ENCODE measurements at places on chromosomes 3 and 15.

- no peak for DNase-seq
Measured at GRCh38 chr3:188584958-188585689, 431.2 kb downstream of the LPP start.

GRCh38 chr3:132368962-132369361 is 48.3 kb upstream of the DNAJC13 start:
- DNase-seq: no peak

DNA sequence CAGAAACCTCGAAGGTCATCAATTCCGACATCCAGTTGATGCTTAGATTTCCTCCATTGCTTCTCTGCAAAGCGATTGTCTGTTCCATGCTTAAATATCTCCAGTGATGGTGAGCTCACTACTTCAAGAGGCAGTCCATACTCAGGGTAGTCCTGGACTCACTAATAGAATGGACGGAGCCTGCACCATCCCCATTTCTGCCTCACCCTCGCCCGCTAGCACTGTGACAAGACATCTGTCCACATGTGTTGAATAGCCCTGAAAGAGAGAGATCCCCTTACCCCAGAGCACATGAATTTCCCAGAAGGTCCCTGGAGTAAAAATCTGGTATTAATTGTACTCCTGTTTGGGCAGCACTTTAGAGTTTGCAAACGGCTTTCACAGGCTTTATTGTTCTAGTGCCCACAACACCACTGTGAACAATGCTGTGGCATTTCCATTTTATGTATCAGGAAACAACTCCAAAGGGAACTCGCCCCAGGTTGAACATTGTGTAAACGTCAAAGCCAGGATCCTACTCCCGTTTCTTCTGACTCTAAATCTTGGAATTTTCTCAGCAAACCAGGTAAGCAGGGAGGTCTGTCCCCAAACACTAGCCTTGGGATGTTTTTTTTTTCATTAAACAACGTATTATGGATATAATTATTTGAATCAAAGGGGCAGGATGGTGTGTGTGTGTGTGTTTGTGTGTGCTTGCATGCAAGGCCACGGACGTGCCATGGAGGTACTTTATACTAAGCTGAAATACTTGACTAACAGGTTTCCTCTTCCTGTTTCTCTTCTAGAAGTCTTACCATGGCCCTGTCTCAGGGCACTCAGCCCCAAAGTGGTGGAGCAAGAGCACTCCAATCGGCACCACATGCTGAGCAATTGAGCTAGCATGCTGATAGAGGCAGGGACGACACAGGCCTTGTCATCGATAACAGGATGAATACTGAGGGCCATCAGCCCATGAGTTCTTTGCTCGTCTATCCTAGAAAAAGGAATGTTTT is 198.3 kb downstream of the OPA1 start:
- no peak for DNase-seq

DNA sequence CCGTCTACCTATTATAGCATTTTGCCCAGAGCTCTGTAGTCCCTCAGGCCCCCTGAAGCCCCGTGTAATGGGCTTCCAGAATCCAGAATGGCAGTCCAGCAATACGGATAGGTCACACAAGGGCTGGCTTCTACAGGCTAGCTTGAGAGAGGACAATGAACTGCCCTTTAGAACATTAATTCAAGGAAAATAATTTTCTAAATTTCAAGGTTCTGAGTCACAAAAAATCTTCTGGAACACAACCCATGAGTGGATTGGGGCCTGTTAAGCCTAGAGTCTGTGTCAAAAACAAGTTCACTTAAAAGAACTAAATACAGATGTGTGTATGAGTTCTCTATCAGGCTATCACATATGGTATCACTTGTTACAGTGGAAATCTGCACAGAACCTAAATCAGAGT is 28.8 kb downstream of the DCP1A start:
- no peak for DNase-seq

- no peak for DNase-seq
Measured at GRCh38 chr3:159280386-159281191, 478.7 kb downstream of the MFSD1 start.

DNA sequence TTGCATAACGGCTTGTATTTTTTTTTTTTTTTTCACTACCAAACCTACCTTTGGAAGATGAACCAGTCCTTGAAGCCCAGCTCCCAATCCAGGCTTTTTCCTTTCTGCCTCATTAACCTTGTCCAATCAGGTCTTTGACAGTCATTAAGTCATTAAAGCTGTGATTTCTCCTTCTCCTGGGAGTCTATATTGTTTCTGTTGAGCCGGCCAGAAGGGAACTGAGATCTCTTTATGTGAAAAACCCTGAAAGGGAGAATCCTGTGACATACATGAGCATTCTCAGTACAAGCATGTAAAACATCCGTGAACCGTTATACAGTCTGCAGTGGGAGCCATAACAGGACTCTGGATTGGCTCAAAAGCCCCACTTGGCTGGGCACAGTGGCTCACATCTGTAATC is 40.0 kb downstream of the ZNF589 start:
- no peak for DNase-seq

DNA sequence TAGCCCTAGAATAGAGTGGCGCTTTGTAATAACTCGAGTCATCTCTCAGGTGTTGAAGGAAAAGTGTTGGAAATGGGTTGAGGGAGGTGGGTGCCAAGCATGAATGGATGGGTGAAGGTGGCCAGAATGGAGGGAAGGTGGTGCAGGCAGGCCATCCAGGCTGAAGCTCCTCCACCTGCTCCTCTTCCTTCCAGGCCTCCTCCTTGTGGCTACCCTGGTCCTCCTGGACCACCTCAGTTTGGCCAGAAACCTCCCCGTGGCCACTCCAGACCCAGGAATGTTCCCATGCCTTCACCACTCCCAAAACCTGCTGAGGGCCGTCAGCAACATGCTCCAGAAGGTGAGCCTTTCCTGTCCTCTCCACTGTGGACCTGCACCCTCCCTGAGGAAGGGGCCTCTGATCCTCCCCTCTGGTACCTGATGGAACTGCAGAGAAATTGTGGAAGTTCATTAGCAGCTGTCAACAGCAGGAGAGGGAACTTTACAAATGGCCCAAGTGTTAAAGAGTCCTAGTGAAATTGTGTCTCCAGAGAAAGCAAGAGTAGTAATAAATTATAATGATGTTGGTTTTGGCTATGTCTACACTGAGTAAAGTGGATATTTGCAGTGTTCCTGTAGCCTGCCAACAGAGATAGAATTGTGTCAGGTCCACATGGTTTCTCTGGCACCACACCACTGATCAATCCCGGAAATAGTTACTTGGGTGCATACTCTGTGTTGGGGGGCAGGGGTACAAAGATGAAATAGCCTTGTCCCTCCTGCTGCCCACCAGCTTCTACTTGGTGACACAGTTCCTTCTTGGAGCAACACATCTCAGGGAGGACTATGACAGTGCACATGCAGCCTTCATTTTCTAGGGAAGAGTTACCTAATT is 1.6 kb downstream of the IL12A start:
- no peak for DNase-seq

DNA sequence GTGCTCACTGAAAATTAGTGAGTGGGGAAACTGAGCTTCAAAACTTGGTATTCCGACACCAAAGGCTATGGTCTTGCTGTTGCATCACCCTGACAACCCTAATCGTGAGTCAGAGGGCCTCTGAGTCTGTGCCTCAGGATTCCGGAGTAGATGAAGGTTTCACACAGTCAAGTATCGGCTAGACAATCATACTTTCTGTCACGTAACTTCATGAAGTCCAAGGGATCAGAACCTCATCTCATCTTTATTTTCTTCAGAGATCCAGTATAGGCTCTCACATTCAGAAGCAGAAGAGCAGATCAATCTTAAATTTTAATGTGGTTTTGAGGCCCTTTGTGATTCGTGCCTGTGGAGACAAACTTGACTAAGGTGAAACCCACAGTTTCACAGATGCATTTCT is 26.1 kb upstream of the NECTIN3 start:
- DNase-seq: no peak

- DNase-seq: no peak
Measured at GRCh38 chr3:101017017-101017416, 23.8 kb upstream of the ABI3BP start.

DNA sequence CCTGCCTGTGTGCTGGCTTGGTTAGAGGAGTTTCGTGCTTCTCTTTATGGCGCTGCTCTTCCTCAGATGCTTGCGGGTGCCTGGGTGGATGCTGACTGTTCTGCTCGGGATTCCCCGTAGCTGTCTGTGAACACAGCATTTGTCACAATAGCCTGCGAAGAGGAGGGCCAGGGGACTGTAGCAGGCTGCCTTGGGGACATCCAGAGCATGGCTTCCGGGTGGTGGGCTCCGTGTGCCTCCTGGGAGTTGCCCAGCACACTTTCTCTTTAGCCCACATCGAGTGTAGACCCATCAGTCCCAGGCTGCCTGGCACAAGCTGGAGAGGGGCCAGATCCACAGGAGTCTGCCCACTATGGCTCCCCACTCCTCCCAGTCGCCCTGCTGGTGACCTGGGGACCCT is 22.4 kb downstream of the LRRK1 start:
- DNase-seq: no peak

DNA sequence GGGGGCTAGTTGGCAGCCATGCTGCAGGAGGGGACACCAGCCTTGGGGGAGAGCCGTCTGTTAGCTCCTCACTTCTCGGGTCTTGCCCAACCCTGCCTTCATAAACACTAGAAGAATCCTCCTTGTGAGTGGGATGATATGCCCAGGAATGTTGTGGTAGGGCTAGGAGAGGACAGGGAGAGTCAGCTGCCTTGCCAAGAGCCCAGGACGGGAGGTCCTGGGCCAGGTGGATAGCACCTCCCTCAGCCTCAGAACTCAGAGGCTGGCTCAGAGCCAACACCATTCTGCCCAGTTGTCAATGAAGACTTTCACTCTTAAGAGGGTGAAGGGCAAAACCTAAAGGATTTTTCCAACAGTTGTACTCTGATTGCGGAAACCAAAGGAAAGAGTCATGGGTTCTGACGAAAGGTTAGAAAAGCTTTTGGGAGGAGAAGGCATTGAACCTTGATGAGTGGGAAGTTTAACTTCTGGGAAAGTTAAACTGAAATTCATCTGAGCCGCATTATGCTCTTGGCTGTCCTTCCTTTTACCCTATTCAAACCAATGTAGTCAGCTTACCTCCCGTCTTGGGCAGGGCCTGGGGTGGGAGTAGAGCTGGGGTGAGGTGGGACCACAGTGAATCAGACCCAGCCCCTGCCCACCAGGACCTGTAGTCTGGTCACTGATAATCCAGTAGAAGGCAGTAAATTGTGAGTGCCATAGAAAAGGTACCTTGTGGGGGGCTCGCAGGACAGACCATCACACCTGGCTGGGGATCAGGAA is 81.9 kb downstream of the FAM43A start:
- no peak for DNase-seq

GRCh38 chr3:120623727-120624093 is 27.6 kb downstream of the NDUFB4 start:
- no peak for DNase-seq

DNA sequence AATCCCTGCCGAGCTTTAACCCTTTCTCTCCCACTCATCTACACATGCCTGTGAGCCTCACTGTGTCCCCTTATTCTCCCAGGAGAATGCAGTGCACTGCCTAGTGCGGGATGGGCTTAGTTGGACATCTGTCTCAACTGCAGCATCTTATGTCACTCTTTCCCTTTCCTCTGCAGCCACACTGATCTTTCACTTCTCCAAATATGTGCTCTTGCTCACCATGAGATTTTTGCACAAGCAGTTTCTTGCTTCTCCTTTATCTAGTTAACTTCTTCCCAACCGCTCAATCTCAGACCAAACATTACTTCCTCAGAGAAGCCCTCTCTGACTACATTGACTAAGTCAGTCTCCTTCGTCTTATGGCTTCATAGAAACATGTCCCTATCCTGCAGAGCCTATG is 292.3 kb downstream of the KBTBD8 start:
- peak; percentile 14 for DNase-seq

DNA sequence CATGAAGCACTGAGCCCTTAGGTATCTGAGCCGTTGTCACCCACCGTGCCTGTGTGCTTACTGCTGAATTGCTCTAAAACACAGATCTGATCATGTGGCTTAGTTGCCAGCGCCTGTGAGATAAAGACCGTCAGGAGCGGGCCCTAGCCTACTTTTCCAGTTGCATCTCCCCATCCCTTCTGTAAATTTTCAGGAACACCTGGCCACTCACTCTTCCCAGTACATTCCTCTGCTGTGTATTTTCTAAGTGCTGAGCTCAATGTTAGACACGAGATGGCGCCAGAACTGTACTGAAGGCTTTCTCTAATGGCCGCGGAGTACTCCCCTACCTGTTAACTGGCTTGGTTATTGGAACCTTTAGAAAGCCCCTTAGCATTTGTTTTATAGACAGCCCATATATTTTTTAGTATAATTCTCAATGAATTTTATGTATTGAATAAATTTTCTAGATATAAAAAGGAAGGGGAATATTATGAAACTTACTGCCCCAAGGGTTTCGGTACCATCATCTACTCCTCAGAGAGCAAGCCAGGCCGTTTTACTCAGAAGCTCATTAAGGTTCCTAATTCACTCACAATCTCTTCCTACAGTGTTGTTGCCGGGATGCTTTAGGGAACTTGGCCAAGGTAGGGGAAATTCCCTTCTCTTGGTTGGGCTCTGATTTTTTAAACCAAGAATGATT is 16.7 kb upstream of the WNT7A start:
- no peak for DNase-seq

DNA sequence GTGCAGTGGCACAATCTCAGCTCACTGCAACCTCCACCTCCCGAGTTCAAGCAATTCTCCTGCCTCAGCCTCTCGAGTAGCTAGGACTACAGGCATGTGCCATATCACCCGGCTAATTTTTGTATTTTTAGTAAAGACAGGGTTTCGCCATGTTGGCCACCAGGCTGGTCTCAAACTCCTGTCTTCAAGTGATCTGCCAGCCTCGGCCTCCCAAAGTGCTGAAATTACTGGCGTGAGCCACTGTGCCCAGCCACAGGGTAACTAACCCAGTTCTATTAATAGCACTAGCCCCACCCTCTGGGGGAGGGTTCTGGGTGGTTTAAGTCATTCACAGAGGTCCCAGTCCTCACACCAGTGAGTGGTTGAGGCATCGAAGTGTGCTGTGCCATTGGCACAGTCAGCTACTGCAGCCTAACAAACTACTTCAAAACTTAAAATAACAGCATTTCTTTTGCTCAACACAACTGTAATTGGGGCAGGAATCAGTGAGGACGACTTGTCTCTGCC is 44.0 kb downstream of the RHCG start:
- DNase-seq: no peak

DNA sequence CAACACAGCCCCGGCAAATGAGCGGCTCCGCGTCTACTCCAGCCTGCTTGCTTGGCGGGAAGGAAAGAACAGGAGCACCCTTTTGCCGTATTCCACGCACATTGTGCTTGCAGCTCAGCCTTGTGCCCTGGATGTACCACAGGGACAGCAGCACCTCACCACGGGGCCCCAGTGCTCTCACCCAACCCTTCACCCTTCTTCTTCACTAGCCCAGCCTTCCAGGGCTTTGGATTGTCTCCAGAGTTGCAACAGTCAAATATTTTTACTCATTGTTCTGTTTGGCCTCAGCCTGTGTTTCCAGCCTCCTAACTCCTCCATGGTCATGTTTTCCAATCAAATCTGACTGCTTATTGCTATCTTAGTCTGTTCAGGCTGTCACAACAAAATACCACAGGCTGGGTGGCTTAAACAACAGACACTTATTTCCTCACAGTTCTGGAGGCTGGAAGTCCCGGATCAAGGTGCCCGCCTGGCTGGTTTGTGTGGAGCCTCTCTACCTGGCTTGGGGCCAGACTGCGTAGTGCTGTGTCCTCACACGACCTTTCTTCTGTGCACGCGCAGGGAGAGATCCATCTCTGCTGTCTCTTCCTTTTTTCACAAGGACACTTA is 79.2 kb upstream of the ABHD17C start:
- no peak for DNase-seq

Measured in stimulated activated naive B cell treated with anti-CD40 and anti-IgM and Interleukin-4, amounts not matched to agents 10 μg/mL and 1 μg/mL and 100 μg/mL, for 72 hours (primary cell).